Activated CD8-positive, alpha-beta T cell treated with anti-CD3 and anti-CD28 coated beads for 36 hours (primary cell): ENCODE measurements at places on chromosomes 1 and 21.

DNA sequence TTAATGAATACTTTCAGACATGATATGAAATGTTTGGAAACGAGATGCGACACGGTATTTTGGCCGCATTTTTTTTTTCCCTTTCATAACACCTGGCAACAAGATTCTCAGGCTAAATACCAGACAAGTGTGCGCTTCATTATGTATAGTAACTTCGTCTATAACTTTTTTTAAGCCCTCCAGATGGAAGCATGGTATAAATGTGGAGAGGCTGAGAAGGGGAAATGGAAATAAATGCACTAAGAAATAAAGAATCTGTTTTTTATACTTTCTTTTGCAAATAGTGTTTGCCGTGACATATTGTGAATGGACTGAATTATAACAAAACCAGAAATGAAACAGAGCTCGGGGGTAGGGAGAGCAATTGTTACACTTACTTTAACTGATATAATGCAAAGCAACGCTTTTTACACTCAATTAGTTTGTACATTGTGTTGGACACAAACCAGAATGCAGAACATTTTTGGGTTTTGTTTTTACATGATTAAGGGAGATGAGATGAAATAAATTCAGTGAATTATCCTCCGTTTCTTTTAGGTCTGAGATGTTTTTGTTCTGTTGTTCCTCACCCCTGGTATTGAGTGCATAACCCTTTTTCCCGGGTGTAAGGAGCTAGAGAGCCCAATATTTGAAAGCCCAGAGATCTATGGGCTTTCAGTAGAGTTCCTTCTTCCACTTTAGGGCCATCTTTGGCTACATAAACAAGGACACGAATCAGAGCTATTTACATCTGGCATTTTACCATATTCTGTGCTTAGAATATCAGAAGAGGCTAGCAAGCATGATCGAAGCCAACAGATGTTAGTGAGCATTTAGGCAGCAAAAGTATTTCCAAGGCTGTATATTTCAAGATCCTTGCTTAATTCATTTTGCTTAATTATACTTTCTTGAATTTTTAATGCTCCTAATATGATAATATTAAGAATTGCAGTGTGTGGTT, 478.0 kb downstream of the CAMTA1 start:
- DNase-seq, result no peak
- H3K4me3 ChIP-seq, result no peak overlapping the region
- no peaks in the 10 kb centered on the region for H3K4me1 ChIP-seq
- no peak overlapping the region for H3K27ac ChIP-seq
- no peaks in the 10 kb centered on the region for H3K36me3 ChIP-seq

DNA sequence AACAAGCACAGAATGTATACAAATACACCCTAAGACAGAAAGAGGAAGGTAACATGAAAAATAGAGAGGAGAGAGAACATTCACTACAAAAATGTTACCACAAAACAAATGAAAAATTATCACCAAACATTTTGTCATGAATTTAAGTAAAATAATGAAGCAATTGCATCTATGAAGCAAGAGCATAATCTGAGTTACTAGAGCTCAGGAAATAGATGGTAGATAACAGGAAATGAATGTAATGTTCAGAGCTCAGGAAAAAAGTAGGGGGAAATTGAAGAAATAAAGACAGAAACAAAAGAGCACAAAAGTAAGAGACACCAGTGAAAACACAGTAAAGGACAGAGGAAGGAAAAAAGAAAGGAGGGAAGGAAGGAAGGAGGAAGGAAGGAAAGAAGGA, 19.4 kb downstream of the SEC16B start:
- H3K4me1 ChIP-seq, result no peaks in the 10 kb centered on the region
- no peak overlapping the region for H3K4me3 ChIP-seq
- peaks cover 1% of the 10 kb centered on the region for H3K27me3 ChIP-seq
- DNase-seq, result no peak
- H3K36me3 ChIP-seq, result no peaks in the 10 kb centered on the region

DNA sequence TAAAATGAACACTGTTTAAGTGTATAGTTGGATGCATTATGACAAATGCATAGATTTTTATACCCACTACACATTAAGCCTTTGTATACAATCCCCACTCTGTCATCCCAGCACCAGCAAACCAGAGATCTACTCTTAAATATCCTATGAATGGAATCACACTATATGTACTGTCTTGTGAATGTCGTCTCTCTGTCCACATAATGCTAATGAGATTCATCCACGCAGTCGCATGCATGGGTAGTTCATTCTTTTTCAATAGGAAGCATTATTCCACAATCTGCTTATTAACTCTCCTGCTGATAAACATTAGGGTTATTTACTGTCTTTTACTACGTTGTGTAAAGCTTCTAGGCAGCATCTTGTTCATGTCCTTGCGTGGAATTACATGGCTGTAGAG, 892.3 kb downstream of the LTN1 start:
- H3K36me3 ChIP-seq, result no peaks in the 10 kb centered on the region
- no peak overlapping the region for H3K27ac ChIP-seq
- H3K27me3 ChIP-seq, result no peaks in the 10 kb centered on the region
- H3K4me1 ChIP-seq, result no peaks in the 10 kb centered on the region
- H3K4me3 ChIP-seq, result no peak overlapping the region

- no peaks in the 10 kb centered on the region for H3K36me3 ChIP-seq
- peaks cover 7% of the 10 kb centered on the region for H3K27me3 ChIP-seq
- H3K4me1 ChIP-seq, result no peaks in the 10 kb centered on the region
- no peak for DNase-seq
- H3K4me3 ChIP-seq, result no peak overlapping the region
- no peak overlapping the region for H3K27ac ChIP-seq
These were observed 101.7 kb upstream of the COG2 start for GRCh38 chr1:230540421-230541155.

- no peak overlapping the region for H3K4me3 ChIP-seq
- no peaks in the 10 kb centered on the region for H3K36me3 ChIP-seq
- H3K27ac ChIP-seq, result no peak overlapping the region
- peaks cover 33% of the 10 kb centered on the region for H3K4me1 ChIP-seq
These were observed 15.6 kb downstream of the PAX7 start for GRCh38 chr1:18646091-18646785.

- no peak overlapping the region for H3K4me3 ChIP-seq
- H3K4me1 ChIP-seq, result peaks cover 2% of the 10 kb centered on the region
- H3K36me3 ChIP-seq, result no peaks in the 10 kb centered on the region
- no peak for DNase-seq
- no peak overlapping the region for H3K27ac ChIP-seq
These were observed 105.7 kb upstream of the USP24 start for GRCh38 chr1:55320891-55321290.

DNA sequence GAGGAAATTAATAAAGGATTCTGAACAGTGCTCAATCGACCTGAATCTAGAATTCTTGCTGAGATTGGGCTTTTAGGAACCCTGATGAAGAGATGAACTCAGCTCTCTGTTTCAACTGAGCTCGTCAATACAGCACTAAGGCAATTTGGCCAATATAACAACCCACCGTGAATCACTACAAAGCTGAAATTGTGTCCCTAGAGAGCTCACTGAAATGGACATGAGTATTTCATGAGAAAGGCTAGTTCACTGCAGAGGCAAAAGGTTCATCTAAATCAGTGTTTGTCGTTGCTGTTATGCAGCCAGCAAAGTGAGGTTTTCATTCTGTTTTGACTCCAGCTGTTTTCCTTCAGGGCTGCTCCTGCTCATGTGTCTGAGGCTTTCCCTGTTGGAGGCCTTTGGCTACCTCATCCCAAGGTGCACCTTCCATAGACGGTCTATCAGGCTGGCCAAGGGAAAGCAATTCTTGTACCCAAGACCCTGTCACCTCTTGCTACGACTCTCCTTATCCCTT, 83.5 kb downstream of the URB2 start:
- H3K27ac ChIP-seq, result no peak overlapping the region
- no peak overlapping the region for H3K4me3 ChIP-seq
- peaks cover 2% of the 10 kb centered on the region for H3K27me3 ChIP-seq
- DNase-seq, result no peak

GRCh38 chr21:25863747-25864146, 129.0 kb downstream of the GABPA start:
- H3K27me3 ChIP-seq, result peaks cover 4% of the 10 kb centered on the region
- no peaks in the 10 kb centered on the region for H3K36me3 ChIP-seq
- DNase-seq, result no peak
- H3K4me3 ChIP-seq, result no peak overlapping the region
- H3K4me1 ChIP-seq, result no peaks in the 10 kb centered on the region

GRCh38 chr1:227318016-227318852, at the start of gene CDC42BPA:
Gene CDC42BPA, minus strand, starts transcription at chr1:227318492. Its CDS starts 1,310 bp downstream, at chr1:227317182.
- peak within 1 kb of the TSS; percentile 77 for H3K4me3 ChIP-seq
- peak; percentile 46 for DNase-seq
- H3K27ac ChIP-seq, result no peak within 1 kb of the TSS
- peaks cover 2% of the 10 kb centered on the region for H3K4me1 ChIP-seq
- H3K36me3 ChIP-seq, result no peaks in the 10 kb centered on the region

- peak; percentile 88 for DNase-seq
- no peaks in the 10 kb centered on the region for H3K27me3 ChIP-seq
- H3K4me1 ChIP-seq, result peaks cover 49% of the 10 kb centered on the region
- peak overlapping the region; percentile 49 for H3K27ac ChIP-seq
These were observed 1.1 kb upstream of the MARCKSL1 start for GRCh38 chr1:32336963-32337675.

DNA sequence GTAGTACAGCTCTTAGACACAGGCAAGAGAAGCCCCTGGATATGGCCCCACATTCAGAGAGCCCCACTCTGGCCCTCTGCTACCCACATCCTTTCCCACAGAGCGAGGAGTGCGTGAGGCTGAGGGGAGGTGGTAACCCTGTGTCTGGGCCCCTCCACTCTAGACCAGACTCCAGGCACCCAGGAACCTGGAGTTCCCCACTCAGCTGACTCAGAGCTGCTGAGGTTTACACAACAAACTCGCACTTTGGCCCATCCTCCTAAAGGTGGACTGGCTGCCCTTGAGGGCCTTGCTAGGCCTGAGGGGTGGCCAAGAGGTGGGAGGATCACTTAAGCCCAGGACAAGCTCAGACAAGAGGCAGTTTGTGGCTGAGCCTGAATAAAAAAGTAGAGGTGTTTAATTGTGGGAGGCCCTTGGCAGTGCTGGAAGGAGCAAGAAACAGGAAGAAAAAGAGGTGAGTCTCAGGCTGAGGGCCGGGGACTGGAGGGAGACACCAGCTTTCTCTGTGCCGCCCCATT, 10.7 kb downstream of the MR1 start:
- peak overlapping the region; percentile 44 for H3K4me3 ChIP-seq
- H3K27ac ChIP-seq, result peak overlapping the region; percentile 90
- DNase-seq, result peak; percentile 90
- peaks cover 15% of the 10 kb centered on the region for H3K36me3 ChIP-seq

DNA sequence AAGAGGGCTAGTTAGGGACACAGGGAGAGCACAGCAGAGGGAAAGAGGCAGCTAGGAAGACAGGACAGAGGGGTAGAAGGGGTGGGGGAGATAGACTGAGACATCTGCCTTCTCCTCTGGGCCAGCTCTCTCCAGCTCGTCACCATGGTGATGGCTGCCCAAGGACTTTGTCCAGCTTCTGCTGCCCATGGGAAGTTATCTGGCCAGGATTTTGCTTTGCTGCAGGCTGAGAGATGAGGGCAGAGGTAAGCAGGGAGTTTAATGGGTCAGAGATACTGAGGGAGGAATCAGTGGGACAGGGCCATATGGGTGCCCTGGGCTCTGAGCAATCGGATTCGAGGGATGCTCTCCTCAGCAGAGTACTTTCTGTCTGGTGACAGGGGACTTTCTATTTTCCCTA, 34.5 kb upstream of the GPR37L1 start:
- no peaks in the 10 kb centered on the region for H3K27me3 ChIP-seq
- H3K27ac ChIP-seq, result no peak overlapping the region
- no peaks in the 10 kb centered on the region for H3K4me1 ChIP-seq
- H3K36me3 ChIP-seq, result no peaks in the 10 kb centered on the region

DNA sequence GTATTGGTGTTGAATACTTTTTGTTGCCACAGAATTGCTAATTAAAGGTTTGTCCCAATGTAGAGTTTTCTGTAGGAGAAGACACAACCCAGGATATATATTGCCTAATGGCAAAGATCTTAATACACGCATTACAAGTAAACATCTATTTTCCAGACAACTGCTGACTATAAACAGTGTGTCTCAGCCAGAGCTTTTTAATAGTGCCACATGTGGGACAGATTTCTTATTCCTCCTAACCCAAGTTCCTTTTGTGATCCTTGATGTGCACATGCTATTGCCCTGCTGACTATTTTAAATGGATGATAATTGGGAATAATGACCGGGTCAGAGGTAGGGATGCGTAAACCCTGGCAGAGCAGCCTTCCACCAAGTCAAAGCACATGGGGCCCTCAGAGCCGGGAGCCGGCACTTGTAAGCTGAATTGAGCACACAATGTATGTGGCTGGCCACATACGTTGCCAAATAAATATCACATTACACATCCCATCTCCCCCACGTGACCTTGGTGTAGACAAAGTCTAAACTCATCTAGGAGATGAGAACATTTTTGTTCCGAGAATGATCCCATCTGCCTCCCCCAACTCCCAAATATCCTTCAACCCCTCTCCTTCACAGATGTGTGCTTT, 209.8 kb upstream of the NFIA start:
- H3K27me3 ChIP-seq, result peaks cover 9% of the 10 kb centered on the region
- no peak overlapping the region for H3K4me3 ChIP-seq
- DNase-seq, result no peak
- no peaks in the 10 kb centered on the region for H3K36me3 ChIP-seq
- H3K27ac ChIP-seq, result no peak overlapping the region

DNA sequence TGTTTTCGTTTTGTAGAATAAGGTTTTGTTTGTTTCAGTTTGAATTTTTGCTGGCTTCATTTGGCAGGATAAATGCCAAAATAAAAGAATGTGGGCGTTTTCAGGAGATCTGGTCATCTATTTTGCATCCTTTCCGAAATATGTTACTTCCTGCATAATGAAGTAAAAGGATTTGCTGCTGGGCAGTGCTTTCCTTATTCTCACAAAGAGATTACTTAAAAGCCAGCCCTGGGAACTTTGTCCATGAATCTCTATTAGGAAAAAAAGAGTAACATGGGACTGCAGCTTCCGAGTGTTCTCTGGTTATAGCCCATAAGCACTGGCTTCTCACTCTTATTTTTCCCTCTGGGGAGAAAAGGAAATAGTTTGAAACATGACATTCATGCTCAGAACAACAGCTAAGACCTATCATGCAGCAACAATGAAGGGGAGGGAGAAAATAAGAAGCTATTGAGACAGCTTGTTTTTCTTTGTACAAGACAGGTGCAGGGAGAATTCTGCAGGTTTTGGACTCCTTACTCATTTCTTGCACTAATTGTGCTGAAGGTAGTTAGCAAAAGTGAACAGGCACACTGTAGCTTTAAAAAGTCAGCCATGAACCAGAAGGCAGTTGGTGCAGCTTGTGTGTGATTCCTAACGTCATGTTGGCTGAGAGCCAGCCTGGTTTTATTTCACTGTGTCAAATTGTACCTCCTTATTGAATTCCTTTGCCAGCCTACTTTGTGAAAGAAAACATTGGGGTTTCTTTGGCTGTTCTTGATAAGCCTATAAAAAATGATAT, at the start of gene SAMD13:
SAMD13 (plus strand) TSS at position 705 of the 781 bp plus-strand sequence. CDS start 1,527 bp downstream, outside the sequence.
- H3K4me3 ChIP-seq, result peak within 1 kb of the TSS; percentile 69
- peaks cover 45% of the 10 kb centered on the region for H3K4me1 ChIP-seq
- no peaks in the 10 kb centered on the region for H3K36me3 ChIP-seq
- H3K27ac ChIP-seq, result peak within 1 kb of the TSS; percentile 60
- peaks cover 3% of the 10 kb centered on the region for H3K27me3 ChIP-seq

DNA sequence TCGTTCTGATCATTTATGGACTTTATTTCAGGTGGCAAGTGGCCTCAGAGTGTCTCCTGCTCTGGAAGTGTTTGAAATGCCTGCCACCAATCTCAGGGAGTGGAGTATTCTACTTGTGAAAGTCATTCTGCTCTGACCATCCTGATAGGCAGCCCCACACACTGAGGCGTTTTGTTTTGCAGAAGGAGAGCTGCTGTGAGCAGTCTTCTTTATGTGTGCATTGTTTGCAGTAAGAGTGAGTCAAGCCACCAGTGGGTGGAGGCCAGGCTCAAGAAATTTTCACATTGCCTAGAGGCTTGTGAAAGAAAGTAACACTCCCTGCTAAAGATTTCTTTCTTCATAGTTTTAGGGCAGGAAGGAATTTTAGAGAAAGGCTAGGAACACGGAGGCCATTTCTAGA, 204.4 kb downstream of the SLC35F3 start:
- no peak for DNase-seq
- no peak overlapping the region for H3K27ac ChIP-seq
- H3K4me3 ChIP-seq, result no peak overlapping the region
